Anterior cingulate cortex (tissue), 58 donors: ENCODE measurements at places on chromosomes 11 and 22.

DNA sequence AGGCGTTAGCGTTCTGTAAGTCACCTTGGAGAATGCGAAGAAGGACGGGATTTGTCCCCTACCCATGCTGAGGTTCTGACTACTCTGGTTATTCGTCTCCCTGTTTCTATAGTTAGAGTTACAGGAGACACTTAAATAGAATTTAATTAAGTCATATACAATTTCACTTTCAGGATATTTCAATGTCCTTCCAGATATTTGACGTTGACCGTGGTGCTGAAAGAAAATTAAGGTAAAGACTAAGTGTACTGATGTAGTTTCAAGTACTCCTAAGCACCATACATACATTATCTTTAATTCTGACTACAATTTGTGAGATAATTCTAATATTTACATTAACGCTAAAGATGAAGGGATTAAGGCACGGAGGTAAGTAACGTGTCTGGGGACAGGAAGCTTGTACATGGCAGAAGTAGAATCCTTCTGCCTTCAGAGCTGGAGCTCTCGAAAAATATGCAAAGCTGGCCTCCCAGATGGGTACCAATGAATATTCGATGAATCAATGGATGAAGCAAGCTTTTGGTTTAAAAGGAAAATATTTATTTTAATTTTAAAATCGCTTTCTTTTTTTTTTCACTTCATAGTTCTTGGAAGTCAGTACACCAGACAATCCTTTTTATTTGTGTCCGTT is 539 bp upstream of the SLC36A4 start:
- no peak for DNase-seq

- DNase-seq: no peak
Measured at GRCh38 chr22:31210556-31211421, 1.3 kb upstream of the LIMK2 start.

GRCh38 chr11:75668451-75669297 is at the start of gene MAP6:
Gene MAP6, minus strand, starts transcription at chr11:75669038. Its CDS starts 669 bp downstream, at chr11:75668369.
- peak; percentile 37 for DNase-seq

GRCh38 chr11:77386178-77386577 is 84.7 kb upstream of the GDPD4 start:
- DNase-seq: no peak

- no peak for DNase-seq
Measured at GRCh38 chr22:50526834-50527801, 1.7 kb upstream of the SCO2 start.

DNA sequence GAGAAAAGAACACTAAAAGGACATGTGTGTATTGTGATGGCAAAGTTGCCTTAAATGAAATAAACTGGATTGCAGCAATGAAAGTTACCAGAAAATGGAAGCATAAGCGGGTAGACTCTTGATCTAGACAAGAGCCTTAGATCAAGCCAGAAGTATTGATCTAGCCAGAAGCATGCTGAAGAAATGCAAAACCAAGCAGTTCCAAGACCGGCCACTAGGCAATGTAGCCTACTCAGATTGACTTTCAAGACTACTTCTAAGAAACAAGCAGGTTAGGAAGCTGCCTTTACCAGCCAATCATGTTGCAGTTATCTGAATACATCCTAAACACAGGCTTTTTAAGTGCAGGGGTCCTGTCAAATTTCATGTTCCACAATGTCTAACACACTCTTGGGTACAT is 54.6 kb downstream of the KCNA4 start:
- no peak for DNase-seq

GRCh38 chr22:18021431-18021830 is 2.9 kb downstream of the MICAL3 start:
- no peak for DNase-seq

DNA sequence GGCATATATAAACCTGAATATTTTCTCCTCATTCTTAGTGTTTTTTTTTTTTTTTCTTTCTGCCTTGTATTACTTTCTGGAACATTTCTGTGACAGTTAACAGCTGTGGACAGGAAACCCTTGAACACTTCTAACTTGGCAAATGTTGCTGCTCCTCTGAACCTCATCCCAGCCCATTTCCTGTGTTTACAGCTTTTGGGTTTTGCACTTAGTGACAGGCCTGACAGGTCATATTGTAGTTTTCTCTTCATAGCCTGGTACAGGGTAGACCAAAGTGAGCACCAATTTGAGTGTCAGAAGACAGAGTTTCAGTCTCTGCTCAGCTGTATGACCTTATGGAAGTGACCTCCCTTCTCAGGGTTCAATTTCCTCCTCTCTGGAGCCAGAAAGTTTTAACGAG is 91.6 kb downstream of the STIM1 start:
- no peak for DNase-seq

GRCh38 chr11:8814209-8814922 is 96.6 kb upstream of the AKIP1 start:
- DNase-seq: no peak

DNA sequence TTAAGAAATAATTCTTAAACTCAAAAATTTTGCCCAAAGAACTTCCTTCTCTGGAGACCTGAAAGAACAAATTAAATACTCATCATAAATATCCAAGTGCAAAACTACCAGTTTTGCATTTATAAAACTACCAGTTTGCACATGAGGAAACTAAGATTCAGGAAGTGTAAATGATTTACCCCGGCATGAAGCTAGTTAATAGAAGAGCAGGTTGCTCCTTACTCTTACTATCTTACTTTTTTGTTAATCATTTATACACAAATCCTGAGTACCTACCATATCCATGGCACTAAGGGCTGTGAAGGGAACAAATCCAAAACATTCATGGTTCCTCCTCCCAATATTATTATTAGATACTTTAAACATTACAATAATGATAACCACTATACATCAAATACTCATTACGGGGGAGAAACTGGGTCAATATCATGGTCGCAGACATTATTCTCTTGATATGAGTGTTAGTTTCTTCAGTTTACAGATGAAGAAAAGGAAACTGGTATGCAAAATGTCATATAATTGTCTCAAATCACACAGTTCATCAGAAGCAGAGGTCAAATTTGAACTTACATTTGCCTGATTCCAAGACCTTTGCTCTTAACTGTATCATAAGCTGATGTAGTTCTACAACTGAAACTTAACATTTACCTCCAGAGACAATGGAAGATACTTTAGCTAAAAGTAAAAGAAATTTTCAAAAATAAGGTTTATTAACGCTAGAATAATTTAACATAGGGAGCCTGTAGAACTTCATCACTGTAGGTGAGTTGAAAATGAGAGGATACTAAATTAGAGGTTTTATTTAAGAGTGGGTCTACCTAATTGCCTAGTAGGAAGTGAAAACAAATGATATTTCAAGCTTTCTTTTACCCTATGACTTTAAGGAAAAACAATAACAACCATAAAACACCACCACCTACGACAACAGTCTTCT is 74.5 kb downstream of the FAM76B start:
- no peak for DNase-seq

DNA sequence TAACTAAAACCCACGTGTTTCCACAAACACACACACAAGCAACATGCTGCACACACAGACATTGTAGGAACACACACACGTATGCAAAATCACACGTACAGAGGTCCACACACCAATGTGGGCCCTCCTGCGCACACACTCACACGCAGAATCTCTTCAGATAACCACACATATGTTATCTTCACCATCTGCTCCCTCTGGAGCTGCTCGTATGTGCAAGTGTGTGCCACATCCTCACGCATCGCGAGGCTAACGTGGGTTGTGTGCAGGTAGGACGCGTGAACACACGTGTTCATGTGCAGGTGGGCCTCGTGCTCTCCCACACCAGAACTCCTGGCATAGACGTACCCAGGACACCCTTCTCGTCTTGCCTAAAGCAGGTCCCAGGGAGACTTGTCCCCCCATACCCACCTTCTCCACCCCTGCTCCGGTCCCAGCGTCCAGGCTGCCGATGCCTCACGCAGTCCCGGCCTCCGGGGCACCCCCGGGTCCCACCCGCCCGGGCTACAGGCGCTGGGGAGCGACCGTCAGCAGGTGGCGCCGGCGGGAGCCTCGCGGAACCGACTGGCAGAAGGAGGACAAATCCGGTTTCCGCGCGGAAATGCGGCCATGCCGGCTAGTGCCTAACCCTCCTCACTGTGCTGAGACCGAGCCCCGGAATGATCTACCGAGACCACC is 10.3 kb upstream of the IGSF9B start:
- DNase-seq: no peak

DNA sequence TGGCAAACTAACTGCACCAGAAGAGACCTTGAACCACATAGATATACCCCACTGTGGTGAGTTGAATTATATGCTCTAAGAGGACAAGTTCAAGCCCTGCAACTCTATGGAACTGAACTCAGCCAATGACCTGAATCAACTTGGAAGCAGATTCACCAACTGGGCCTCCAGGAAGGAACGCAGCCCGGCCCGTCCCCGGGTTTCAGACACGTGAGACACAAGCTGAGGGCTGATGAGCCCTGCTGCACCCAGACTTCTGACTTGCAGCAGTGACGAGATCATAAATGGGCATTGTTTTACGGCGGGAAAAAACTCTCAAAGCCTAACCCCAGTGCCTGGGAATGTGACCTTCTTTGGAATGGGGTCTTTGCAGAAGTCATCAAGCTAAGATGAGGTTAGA is 28.5 kb upstream of the GAL start:
- DNase-seq: no peak

DNA sequence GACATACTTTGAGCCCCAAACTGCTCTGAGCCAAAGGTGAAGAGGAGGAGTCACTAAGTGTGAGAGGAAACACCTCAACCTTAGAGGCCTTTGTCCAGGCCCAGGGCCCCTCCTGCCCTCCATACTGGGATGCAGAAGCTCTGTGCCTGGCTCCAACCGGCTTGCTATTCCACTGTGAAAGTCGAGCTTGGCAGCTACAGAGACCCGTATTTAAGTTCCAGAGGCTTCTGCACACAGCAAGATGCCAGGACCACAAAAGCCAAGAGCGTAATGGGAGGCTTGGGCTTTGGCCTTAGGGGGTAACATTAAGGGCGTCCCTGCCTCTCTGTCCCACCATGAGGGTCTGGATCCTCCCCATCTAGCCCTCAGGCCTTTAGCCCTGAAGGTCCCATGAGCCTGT is 31.9 kb downstream of the DSCAML1 start:
- DNase-seq: no peak

- DNase-seq: no peak
Measured at GRCh38 chr11:30406978-30407762, 84.3 kb downstream of the ARL14EP start.

DNA sequence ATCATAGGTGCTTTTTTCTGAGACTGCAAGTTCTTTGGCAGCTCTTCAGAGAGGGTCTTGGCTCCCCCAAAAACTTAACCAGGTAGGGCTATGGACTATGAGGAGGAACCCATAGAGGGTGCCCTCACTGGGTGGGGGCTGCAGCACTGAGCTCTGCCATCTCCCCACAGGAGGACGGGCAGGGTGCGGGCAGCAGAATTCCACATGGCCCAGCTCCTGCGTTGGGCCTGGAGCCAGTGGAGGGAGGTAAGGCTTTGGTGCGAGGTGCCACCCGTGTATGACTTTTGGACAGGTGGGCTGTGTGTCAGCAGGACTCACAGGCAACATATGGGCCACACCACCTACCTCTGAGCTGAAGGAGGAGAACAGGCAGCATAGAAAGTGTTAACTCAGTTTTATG is 58.4 kb downstream of the PISD start:
- DNase-seq: no peak

GRCh38 chr22:43624144-43624998 is 187.7 kb downstream of the EFCAB6 start:
- DNase-seq: no peak

- no peak for DNase-seq
Measured at GRCh38 chr11:110478410-110478809, 48.7 kb downstream of the FDX1 start.

- DNase-seq: no peak
Measured at GRCh38 chr11:123434911-123435310, 4.8 kb downstream of the GRAMD1B start.

DNA sequence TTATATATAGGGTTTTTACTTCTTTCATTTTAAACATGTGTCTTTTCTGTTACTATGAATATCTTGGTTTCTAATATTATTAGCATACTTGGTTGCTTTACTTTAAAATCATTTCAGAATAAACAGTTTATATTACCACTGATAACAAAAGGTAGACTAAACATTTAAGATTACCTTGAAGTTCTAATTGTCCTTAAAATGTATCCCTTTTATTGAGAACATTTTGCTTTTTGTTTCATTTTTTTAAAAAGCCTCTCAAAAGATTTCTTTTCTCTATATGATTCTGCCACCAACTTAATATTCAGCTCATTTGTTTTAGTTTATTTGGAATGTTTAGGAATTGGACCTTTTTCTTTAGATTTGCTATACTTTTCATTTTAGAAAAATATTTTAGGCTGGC is 39.6 kb downstream of the MED15 start:
- DNase-seq: no peak

DNA sequence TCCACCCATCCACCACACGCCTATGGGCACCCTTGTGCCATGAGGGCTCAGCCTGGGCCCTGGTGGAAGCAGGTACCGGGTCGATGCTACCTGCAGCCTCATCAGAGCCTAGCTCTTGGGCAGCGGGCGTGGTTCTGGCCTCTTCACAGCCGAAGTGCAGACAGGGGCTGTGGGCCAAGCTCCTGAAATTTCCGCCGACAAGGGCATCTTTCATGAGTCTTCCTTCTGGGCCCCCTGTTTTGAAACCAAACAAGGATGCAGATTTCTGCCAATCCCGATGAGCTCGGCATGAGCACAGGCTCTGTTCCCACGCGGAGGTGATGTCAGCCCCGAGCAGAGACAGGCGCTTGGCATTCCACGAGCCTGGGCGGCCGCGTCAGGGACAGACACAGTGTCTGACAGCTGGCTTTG is 22.6 kb upstream of the MGAT3 start:
- peak; percentile 75 for DNase-seq

- peak; percentile 11 for DNase-seq
Measured at GRCh38 chr11:13784855-13785254, 116.4 kb downstream of the FAR1 start.

DNA sequence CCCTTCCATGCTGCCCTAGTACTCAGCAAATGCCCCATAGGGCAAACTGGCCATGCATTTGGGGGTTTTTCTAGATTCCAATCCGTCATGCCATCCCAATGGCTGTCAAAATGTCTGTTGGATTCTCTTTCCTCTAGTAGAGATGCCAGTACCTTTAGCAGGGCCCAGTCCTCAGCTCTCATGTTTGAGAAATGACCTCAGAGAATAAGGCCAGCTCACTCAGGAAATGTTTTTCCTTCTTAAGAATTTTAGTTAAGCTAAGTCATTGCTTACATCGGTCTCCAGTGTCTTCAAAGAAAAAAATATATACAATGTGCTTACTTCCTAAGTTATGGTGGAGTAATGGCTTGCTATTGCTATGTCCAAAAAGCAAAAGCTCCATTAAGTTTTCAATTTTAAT is 14.1 kb upstream of the ALKBH3 start:
- DNase-seq: no peak

- DNase-seq: no peak
Measured at GRCh38 chr11:128896356-128896755, 5.2 kb downstream of the KCNJ5 start.

- no peak for DNase-seq
Measured at GRCh38 chr11:28536504-28537267, 428.5 kb downstream of the METTL15 start.

DNA sequence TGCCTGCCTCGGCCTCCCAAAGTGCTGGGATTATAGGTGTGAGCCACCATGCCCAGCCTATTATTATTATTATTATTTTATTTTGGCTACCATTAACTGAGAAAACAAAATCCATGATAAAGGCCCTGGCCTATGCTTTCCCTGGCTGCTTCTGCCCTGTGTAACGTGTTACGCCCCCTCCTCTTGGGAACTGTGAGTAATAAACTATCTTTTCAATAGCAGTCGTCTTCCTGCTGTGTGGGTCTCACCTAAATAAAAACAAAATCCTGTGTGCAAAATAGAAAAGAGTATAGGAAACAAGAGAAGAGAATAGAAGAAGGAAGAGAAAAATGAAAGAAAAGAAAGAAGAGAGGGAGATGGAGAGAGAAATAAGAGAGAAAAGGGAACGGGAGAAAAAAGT is 237.0 kb downstream of the MIAT start:
- no peak for DNase-seq
